ENCODE measurements at places on chromosomes 11 and 22.
A peak's percentile ranks its signal among the peaks of the same experiment; 100 is the strongest.

DNA sequence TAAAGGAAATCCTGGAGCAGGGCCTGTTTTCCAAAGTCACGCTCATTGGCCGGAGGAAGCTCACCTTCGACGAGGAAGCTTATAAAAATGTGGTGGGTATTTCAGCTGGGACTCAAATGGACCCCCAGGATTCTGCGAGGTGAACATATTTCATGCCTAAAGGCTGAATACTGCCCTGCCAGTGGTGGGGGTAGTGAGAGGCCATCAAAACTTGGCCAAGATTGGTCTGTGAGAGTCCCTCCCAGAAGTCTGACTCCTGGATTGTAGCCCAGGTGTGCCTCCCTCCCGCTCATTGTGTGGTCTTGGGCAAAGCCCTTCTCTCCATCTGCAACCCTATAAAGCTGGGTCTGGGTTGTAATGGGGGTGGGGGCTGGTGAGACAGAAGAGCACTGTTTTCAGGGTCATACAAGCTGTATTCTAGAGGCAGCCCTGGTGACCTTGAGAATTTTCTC is 853 bp downstream of the HTATIP2 start:
- no peak for DNase-seq

GRCh38 chr11:116503216-116504160 is 269.3 kb downstream of the BUD13 start:
- DNase-seq = no peak

DNA sequence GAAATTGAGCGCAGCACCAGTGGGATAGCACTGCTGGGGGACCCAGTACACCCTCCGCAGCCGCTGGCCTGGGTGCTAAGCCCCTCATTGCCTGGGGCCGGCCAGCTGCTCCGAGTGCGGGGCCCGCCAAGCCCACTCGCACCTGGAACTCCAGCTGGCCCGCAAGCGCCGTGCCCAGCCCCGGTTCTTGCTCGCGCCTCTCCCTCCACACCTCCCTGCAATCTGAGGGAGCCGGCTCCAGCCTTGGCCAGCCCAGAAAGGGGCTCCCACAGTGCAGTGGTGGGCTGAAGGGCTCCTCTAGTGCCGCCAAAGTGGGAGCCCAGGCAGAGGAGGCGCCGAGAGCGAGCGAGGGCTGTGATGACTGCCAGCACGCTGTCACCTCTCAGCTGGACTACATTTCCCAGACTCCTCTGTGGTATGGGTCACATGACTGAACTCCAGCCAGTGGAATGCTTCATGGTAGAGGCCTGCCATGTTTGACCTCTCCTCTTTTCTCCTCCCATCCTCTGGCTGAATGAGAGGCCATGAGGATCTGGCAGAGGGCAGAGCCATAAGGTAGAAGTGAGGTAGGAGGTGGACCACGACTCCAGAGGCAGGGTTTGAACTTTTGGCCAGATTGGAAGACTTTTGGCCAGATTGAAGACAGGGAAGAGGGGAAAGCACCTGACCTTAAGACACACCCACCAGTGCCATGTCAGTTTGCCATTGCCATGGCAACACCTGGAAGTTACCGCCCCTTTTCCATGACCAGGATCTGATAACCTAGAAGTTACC is 6.2 kb downstream of the MRGPRD start:
- peak; percentile 7 for DNase-seq

GRCh38 chr22:37175414-37176281 is 12.4 kb downstream of the C1QTNF6 start:
- DNase-seq = no peak

GRCh38 chr11:2107521-2107920 is 31.7 kb downstream of the IGF2 start:
- DNase-seq = no peak

- no peak for DNase-seq
Observed at GRCh38 chr11:120288021-120288420, 37.1 kb upstream of the TLCD5 start.

GRCh38 chr11:119363081-119363850 is 16.8 kb upstream of the MFRP start:
- DNase-seq = no peak

DNA sequence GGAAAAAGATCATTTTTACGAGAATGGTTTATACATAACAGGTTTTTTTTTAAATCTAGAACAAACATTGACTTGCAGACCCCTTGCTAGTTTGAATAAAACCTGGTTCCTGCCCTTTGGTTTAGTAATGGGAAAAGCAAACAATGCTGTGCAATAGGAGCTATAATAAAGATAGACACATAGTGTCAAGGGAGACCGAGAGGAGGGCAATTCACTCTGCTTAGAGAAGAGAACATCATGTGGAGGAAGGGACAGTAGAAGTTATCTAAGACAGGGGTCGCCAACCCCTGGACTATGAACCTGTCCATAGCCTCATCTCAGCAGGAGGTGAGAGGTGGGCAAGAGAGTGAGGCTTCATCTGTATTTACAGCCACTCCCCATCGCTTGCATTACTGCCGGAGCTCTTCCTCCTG is 7.0 kb upstream of the RDX start:
- DNase-seq = no peak

GRCh38 chr11:8705146-8705545 is 22.6 kb downstream of the RPL27A start:
- no peak for DNase-seq

GRCh38 chr11:131275580-131275979 is 94.8 kb upstream of the NTM start:
- no peak for DNase-seq

GRCh38 chr11:120343429-120343828 is 7.2 kb downstream of the ARHGEF12 start:
- DNase-seq = no peak

DNA sequence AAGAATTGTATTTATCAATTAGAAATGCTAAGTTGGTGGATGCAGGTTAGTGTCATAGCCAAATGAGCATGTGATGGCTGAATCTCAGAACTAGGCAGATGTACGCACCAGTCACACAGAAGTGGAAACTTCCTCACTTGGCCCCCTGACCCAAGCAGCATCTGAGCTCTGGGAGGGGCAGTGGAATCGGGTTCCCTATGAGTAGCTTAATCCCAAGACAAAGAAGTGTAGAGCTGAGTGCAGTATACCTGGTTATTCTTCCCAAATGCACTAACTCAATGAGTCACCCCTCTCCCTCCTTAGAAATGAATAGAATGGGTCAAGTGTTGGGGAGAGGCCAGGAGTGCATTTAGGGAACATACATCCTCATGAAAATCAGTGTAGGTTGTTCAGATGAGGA is 224.6 kb downstream of the FAT3 start:
- DNase-seq = no peak

GRCh38 chr11:122780296-122780949 is 57.9 kb upstream of the CRTAM start:
- DNase-seq = no peak

GRCh38 chr22:30667107-30667493 is 575 bp downstream of the DUSP18 start:
- peak; percentile 6 for DNase-seq

- peak; percentile 1 for DNase-seq
Observed at GRCh38 chr11:129894278-129895125, 876 bp downstream of the NFRKB start.

- no peak for DNase-seq
Observed at GRCh38 chr11:61332281-61332796, 566 bp downstream of the DDB1 start.

DNA sequence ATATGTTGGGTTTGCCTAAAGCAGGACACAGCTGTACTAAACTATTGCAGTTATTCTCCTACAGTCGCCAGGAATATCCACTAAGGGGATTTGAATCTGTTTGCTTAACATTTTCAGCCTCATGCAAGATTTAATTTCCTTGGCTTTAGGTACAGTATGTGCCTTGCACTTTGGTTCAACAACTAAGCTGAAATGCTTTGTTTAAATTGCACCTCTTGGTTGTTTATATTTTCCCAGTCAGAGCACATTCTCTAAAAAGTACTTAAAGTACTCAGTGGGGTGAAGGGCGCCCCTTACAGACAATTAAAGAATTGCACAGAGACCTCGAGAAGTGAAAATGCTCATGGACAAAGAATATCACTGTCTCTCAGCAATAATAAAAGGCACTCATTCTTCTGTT is 107.8 kb upstream of the MTNR1B start:
- no peak for DNase-seq

- no peak for DNase-seq
Observed at GRCh38 chr11:76153571-76153923, 52.8 kb downstream of the WNT11 start.

DNA sequence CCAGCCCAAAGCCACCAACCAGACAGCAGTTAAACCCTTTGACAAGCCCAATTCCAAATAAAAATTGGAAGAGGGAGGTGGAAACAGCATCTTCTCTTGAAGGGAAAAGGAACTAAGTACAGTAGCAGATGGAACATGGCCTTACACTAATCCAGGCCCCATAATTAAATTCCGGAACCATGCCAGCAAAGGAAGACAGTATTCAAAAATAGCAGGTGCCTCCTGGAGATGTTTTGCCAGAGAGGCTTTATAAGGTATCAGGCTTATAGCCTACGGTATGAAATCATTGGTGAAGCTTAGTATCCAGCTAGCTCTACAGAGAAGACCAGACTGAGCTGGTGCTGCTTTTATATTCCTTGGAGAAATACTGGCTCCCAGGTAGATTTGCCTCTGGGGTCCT is 344.1 kb upstream of the API5 start:
- DNase-seq = no peak

DNA sequence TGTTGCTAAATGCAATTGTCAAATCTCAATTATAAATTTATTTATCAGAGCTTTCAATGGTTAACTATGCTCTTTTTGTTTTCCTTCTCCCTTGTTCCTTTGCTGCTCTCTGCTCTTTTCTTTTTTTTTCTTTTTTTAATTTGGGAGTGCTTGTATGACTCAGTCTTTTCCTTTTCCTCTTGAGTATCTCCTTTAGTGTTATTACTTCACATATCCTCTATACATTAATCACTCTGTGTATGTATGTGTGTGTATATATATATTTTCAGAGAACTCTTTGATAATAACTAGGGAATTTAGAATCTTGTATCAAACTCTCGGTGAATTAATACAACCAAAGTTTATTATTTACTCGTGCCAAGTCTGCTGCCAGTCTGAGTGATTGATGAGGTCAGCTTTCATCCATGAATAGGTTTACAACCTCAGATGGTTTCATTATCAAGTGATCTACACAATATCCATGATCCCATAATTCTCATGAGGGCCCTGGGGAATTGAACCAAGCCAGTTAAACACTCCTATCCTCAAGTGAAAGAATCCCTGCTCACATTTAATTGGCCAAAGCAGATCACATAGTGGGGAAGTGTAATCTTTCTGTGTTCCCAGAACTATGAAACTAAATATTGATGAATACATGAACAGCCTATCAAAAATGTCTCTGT is 743.4 kb upstream of the CNTN5 start:
- DNase-seq = no peak

GRCh38 chr11:10777806-10778205 is 26.8 kb downstream of the CTR9 start:
- DNase-seq = no peak

- no peak for DNase-seq
Observed at GRCh38 chr11:121589946-121590537, 137.3 kb upstream of the SORL1-AS1 start.

DNA sequence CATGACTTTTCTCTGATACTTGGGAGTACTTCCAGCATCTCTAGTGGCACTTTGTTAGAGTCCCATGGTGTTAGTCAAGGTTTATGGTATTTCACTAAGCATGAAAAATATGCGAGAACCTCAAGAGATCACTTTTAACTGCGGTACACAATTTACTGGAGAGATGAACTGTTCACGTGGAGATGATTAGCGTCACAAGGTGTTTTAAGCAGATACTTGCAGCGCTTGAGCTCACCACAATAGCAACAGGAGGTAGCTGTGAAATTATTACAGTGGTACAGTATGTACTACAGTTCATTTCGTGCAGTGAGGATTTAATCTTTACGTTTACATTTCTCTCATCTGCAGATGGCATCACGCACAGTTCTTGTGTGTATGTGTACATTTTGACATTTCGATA is 4.5 kb downstream of the PARVA start:
- DNase-seq = no peak

GRCh38 chr11:62854825-62855570 is 15.6 kb upstream of the WDR74 start:
- DNase-seq = no peak

DNA sequence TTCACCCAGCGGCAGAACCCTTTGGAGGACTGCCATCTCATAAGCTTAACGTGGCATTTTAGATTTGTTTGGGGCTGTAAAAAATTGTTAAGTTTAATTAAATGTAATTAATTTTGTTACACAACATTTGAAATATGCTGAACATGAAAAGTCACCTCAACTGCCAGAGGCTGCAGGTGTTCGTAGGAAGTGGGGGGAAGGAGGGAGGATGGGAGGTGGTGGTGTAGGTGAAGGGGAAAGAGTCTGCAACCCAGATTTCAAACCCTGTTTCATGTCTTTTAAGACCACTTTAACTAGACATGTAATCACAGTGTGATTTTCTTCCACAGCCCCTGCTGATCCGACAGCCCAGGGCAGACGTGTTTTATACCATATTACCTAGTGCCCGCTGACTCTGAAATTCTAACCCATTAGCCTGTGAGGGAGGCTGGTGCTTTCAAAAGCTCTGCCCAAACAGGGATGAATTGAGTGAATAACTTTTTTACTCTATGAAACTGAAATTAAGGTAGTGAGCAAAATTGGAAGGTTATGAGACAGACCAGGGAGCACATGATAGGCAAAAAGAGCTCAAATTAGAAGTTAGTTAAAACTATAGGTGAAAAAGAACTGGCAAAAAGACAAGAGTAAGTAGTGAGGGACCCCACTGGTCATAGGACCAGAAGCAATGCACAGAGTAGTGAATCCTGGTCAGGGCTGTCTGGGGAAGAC is 279.8 kb downstream of the DDX10 start:
- DNase-seq = no peak

- no peak for DNase-seq
Observed at GRCh38 chr11:126327281-126328000, 23.6 kb downstream of the DCPS start.

GRCh38 chr11:134289167-134289566 is 13.0 kb downstream of the GLB1L3 start:
- DNase-seq = no peak

DNA sequence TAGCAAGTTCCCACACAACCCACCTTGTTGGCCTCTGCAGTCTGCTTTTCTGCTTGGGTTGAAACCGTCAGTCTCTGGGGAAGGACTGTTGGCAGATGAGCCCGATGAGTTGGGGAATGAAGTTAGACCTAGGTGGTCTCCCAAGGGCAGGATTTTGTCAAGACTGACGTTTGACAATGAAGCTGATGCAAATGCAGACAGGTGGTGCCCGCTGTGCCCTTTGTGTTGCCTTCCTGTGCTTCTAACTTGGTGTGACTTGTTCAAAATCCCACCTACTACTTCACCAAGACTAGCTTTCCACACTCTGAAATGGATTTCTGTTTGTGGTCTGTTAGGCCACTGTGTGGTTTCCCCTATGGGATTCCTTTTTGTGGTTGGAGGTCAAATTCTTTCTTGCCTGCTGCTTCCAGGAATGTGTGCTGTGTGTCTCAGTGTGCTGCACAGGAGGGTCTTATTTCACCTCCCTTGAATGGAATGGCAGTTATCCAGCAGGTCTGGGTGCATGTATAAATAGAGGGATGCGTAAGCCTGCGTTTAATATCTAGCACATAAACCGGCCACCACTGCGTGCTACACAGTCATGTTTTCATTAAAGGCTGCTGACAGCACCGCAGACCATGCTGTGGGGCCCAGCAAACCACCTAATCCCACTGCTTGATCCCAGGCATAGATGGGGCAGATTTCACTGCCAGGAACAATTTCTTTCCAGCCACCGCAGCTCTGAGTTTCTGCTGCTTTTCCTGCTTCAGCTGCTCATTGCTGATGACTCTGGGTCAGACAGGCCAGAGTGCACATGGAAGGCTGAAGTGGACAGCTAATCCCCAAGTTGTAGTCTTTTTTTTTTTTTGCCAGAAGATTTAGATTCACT is 44.8 kb downstream of the ADAMTS8 start:
- no peak for DNase-seq
